ENCODE measurements at places on chromosomes 3 and 15. TPM values are rescaled to one million over a fixed set of nuclear protein-coding genes. Genes with fewer than 3 reads are reported as not detected.

RPL14 gene
- total RNA-seq: 1,163 TPM

ANKUB1 gene
- total RNA-seq: not detected

MAGEF1 gene
- total RNA-seq: 43.6 TPM

SCG5 gene
- total RNA-seq: 13.6 TPM

OR4F15 gene
- total RNA-seq: 0.13 TPM

ROPN1 gene
- total RNA-seq: 3.0 TPM

TERC gene
- 10.9 TPM for total RNA-seq

TICRR gene
- 10.2 TPM for total RNA-seq

SPSB4 gene
- 0.64 TPM for total RNA-seq

SLC22A14 gene
- total RNA-seq: 0.29 TPM

ARID3B gene
- 3.9 TPM for total RNA-seq

UROC1 gene
- total RNA-seq: not detected

CLDN18 gene
- not detected for total RNA-seq

ARNT2 gene
- total RNA-seq: 21.2 TPM

GBE1 gene
- total RNA-seq: 23.1 TPM

RAD18 gene
- total RNA-seq: 22.1 TPM

MST1R gene
- total RNA-seq: 1.4 TPM

INSYN1 gene
- 2.6 TPM for total RNA-seq

IL12A gene
- 14.2 TPM for total RNA-seq

CCR4 gene
- not detected for total RNA-seq

CFAP100 gene
- total RNA-seq: not detected

SRGAP3 gene
- total RNA-seq: 6.5 TPM

MYEF2 gene
- total RNA-seq: 16.9 TPM

SCN11A gene
- not detected for total RNA-seq

TMEM108 gene
- 0.45 TPM for total RNA-seq

CYP8B1 gene
- total RNA-seq: 0.11 TPM

BCHE gene
- 2.9 TPM for total RNA-seq

GOLGA6L2 gene
- total RNA-seq: not detected

CSPG4 gene
- 268 TPM for total RNA-seq

IGSF11 gene
- 0.11 TPM for total RNA-seq

RYR3 gene
- total RNA-seq: not detected

CCR3 gene
- not detected for total RNA-seq

RBP2 gene
- not detected for total RNA-seq

ANKRD63 gene
- total RNA-seq: 0.37 TPM

CHDH gene
- total RNA-seq: not detected

HDAC11 gene
- total RNA-seq: 5.6 TPM

TTBK2 gene
- total RNA-seq: 9.6 TPM

PPP1R14D gene
- total RNA-seq: not detected

INKA1 gene
- 1.7 TPM for total RNA-seq

NEK4 gene
- 23.7 TPM for total RNA-seq

GOLGA6L22 gene
- not detected for total RNA-seq

NMNAT3 gene
- 0.15 TPM for total RNA-seq

NEDD4 gene
- total RNA-seq: 38.7 TPM

WDR93 gene
- not detected for total RNA-seq

CPEB1 gene
- 1.7 TPM for total RNA-seq

SLC12A1 gene
- not detected for total RNA-seq

GOLGA8J gene
- not detected for total RNA-seq

FHIT gene
- 0.23 TPM for total RNA-seq

TGM5 gene
- 0.66 TPM for total RNA-seq

DPPA2 gene
- 0.64 TPM for total RNA-seq

ANKRD34C gene
- not detected for total RNA-seq

TLR9 gene
- total RNA-seq: not detected

B3GNT5 gene
- total RNA-seq: 3.1 TPM

LRRC31 gene
- total RNA-seq: not detected

COL7A1 gene
- total RNA-seq: 21.1 TPM

LMCD1 gene
- 41.4 TPM for total RNA-seq

SYNPR gene
- total RNA-seq: not detected

SLC28A1 gene
- total RNA-seq: not detected

Data from A375 (cell line).